ENCODE measurements at places on chromosomes 5 and 9. TPM values are rescaled to one million over a fixed set of nuclear protein-coding genes. Genes with fewer than 3 reads are reported as not detected.

Gene PCAT7
- 0.78 TPM for total RNA-seq

Gene MSX2
- 5.2 TPM for total RNA-seq

Gene RANBP3L
- not detected for total RNA-seq

Gene NTNG2
- 1.6 TPM for total RNA-seq

Gene REEP5
- total RNA-seq: 135 TPM

Gene SAXO1
- total RNA-seq: not detected

Gene UBQLN1
- total RNA-seq: 109 TPM

Gene SELENOP
- total RNA-seq: 0.18 TPM

Gene CARTPT
- not detected for total RNA-seq

Gene VLDLR
- 21.6 TPM for total RNA-seq

Gene IL33
- 0.87 TPM for total RNA-seq

Gene SLC38A9
- total RNA-seq: 23.6 TPM

Gene CCL27
- not detected for total RNA-seq

Gene AK8
- 1.4 TPM for total RNA-seq

Gene OXCT1
- total RNA-seq: 2.7 TPM

Gene NSA2
- 118 TPM for total RNA-seq

Gene IFNE
- total RNA-seq: 1.6 TPM

Gene NDUFS4
- total RNA-seq: 109 TPM

Gene SYNPO
- total RNA-seq: 26.6 TPM

Gene CACFD1
- total RNA-seq: 4.9 TPM

Gene PCDHB3
- not detected for total RNA-seq

Gene BARHL1
- not detected for total RNA-seq

Gene CLTB
- 111 TPM for total RNA-seq

Data from A549 treated with CORT108297 at 1 μM for 4 hours (cell line).